ENCODE measurements at places on chromosomes 1 and 21.

- no peak for DNase-seq
Observed at GRCh38 chr1:211825980-211826379, 4.6 kb downstream of the LPGAT1 start.

DNA sequence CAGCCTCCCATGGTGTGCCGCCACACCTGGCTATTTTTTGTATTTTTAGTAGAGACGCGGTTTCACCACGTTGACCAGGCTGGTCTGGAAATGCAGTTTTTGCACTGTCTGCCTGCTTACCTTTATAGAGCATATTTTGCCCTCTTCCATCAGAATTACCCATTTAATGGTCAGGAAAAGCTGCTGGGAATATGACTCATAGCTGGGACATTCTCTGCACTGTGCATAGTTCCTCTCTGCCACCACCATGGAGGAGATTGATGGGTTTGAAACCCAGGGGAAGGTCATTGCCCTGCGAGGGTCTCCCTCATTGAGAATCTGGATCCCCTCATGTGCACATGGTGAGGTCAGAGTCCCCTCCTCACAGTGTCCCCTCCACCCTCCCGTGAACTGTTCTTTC, 32.1 kb downstream of the MX1 start:
- DNase-seq: no peak

DNA sequence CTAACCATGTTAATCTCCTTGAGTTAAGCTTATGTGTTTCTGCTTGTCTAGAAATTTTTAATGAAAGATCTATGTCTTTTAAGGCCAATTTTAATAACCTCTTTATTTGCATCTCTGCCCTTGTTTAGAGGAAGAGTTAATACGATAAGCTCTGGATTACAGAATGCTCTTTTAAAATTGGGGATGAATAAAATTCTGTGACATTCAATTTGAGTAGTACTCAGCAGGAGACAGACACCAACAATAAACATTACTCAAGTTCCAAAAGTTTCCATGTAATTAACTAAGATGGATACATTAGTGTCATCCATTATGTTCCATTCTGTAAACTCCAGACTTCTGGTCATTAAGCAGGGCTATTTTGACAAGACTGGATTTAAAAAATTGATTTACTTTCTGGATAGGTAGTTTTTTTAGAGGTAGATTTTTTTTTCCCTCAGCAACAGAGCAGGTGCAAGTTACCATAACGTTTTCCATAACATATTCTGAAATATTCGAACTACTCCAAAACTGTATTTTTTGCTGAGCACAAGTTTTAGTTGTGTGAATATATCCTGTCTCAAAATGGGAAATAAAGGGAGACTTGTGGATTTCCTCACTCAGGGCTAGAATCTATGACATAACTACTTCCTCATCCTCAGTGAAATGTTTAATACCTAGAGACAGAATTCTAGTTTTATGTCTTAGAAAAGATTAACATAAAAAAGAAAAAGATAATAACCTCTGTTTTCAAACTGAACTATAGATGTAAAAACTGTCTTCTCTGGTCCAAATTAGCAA, 221.7 kb downstream of the NEGR1 start:
- DNase-seq: no peak

DNA sequence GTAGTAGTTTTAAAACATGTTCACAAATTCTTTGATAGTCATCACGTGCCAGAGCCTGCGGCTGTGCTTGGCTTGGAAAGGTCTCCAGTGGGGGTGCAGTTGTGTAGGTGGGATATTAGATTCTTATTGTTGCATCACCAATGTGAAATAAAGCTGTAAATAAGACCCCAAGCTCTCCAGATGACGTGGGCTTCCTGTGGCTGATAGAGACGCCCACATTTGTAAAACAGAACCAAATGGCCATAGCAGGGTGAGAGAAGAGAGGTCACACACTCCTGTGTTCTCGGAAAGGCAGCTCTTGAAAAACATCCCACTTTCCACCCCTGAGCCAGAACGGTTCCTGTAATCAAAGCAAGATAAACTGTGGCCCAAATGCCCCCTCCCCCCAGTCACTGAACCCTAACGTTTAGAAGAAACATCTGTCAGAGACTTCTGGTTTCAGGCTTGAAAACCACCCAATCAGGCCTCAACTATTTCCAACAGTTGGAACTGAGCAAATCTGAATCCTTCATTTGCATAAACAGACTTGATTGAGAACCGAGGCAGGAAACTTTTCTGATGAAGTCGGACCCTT, 6.6 kb upstream of the NTPCR start:
- no peak for DNase-seq

- no peak for DNase-seq
Observed at GRCh38 chr1:246265481-246265880, 241.6 kb downstream of the SMYD3 start.

- DNase-seq: no peak
Observed at GRCh38 chr1:240508201-240508600, 103.8 kb downstream of the GREM2 start.

DNA sequence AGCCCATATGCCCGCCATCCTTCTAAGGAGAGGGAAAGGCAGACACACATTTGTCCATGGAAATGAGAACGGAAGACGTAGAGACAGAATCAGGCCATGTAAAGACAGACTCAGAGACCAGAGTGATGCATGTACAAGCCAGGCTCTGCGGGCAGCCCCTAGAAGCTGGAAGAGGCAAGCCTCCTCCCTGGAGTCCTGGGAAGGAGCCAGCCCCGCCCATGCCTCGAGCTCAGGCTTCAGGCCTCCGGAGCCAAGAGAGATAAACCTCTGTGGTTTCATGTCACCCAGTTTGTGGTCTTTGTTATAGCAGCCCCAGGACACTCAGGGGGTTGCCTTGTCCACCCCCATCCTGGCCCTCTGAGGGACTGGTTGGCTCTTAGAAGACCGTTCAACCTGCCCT, 11.6 kb downstream of the PDE9A start:
- DNase-seq: no peak
